DMS153 (cell line): ENCODE measurements at places on chromosomes 1 and 21.
A peak's percentile ranks its signal among the peaks of the same experiment; 100 is the strongest.

DNA sequence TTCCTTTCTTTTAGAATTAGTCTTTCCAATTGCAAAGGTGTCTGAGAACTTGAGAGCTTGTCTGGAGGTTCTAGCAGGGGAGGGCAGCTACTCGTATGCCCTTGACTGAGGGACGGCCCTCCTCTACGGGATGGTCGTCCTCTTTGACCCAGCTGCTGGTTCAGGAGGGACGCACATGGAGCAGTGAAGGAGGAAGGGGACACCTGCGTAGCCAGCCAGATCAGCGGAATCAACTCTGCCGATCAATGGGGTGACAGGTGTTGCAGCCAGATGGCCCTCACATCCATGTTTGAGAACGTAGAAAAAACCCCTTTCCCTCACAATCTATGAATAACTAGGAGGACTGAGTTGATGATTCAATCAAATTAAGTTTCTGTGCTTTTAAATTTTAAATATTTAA lies 15.7 kb upstream of the A3GALT2 start:
- DNase-seq: no peak

GRCh38 chr1:169723763-169724162 lies 10.1 kb downstream of the SELE start:
- no peak for DNase-seq

- no peak for DNase-seq
Observed at GRCh38 chr1:43622901-43623780, 26.8 kb upstream of the KDM4A start.

- DNase-seq: no peak
Observed at GRCh38 chr21:43866659-43867331, 1.8 kb downstream of the AGPAT3 start.

DNA sequence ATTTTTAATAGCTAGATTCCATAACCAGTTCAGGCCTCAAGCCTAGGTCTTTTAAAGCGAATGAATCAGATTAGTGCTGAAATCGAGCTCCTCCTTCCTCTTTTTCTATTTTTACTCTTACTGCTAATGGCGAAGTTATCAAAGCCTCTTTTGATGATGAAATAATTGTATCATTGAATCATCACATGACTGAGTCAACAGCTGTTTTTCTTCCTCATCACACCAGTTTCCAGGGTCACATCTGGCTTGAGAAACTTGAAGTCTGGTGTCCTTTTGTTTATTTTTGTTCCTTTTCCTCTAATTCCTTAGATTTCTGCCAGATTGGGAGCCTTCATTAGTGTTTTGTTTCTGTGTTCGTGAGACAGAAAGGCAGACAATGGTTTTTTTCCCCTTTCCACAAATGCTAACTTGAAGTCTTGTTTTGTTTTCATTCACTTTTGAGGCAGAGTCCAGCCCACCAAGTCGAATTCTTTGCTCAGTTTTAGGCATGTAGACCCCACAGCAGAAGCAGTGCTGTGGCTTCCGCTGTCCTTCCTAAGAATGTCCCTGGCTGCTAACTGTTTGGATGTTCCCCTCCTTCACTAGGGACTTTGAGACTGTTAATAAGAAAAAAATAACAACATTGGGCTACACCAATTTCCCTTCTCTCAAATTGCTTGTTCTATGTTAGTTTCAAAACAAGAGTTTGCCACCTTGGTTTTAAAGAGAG lies 51.9 kb upstream of the FMOD start:
- no peak for DNase-seq

DNA sequence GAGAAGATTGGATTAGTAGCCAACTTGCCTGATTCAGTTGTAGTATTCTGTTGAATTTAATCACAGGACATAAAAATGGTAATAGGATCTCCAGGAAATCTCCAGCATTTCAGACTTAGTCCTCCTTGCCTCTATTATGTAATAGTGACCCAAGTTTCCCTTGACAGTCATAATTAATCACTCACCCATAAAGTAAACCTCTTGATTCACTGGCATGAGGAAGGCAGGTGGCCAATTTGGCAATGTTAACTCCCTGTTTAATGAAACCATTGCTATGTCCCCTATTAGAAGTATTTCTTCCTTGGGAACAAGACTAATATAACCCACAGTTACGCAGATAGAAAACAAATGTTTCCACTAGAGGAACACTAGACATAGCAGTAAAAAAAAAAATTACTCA lies 604.8 kb upstream of the CXADR start:
- peak; percentile 32 for DNase-seq

DNA sequence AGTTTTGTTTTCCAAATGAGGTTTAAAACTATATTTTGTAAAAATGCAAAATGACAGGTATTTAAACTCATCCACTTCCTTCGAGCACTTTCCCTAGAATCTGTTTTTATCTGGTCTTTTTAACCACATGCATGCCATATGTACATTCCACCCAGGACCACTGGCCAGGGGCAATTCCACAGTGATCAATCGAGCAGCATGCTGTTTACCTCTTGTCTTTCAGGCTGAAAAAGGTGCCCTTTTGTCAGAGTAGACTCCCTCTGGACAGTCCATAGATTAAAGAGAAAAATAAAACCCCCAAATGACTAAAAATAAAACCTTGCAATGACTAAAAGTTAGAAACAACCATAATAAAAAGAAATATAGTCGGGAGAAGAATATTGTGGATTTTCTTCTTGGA lies 313.3 kb downstream of the LMO4 start:
- no peak for DNase-seq

GRCh38 chr1:162676087-162676486 lies 43.8 kb downstream of the DDR2 start:
- no peak for DNase-seq

DNA sequence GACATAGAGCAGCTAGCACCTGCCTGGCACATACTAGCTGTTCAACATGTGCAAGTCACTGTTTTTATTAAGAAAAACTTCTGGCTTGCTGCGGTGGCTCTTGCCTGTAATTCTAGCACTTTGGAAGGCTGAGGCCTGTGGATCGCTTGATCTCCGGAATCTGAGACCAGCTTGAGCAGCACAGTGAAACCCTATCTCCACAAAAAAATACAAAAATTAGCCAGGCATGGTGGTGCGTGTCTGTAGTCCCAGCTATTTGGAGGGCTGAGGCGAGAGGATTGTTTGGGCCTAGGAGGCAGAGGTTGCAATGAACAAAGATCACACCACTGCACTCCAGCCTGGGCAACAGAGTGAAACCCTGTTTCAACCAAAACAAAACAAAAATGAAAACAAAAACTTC lies 27.7 kb upstream of the C8B start:
- DNase-seq: no peak

DNA sequence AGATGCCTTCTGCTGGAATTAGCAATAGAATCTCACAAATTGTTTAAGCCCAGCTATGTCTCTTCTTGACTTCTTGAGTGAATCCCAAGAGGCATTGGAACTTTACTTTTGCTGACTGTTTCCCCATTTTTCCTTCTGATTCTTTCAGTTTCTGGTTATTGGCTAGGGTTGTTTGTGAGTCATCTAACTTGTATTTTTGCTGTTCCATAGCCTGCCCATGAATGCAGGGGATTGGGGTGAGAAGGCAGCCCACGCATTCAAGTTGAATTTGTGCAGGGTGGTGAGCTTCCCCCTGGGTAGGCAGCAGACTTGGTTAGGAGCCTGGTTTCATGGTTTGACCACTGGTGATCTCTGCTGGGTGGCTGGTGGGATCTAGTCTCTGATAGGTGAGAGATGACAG lies 10.4 kb upstream of the KLF17 start:
- no peak for DNase-seq

- no peak for DNase-seq
Observed at GRCh38 chr1:34924759-34925555, 4.5 kb downstream of the DLGAP3 start.

- DNase-seq: peak; percentile 27
Observed at GRCh38 chr1:85048296-85049064, at the start of gene MCOLN3. Gene MCOLN3, minus strand, starts transcription at chr1:85048500. Its CDS starts 3,140 bp downstream, at chr1:85045360.

GRCh38 chr21:36113647-36114428 lies 21.0 kb upstream of the CBR3 start:
- DNase-seq: peak; percentile 75

GRCh38 chr1:212452323-212453155 lies 19.8 kb downstream of the NENF start:
- DNase-seq: no peak

DNA sequence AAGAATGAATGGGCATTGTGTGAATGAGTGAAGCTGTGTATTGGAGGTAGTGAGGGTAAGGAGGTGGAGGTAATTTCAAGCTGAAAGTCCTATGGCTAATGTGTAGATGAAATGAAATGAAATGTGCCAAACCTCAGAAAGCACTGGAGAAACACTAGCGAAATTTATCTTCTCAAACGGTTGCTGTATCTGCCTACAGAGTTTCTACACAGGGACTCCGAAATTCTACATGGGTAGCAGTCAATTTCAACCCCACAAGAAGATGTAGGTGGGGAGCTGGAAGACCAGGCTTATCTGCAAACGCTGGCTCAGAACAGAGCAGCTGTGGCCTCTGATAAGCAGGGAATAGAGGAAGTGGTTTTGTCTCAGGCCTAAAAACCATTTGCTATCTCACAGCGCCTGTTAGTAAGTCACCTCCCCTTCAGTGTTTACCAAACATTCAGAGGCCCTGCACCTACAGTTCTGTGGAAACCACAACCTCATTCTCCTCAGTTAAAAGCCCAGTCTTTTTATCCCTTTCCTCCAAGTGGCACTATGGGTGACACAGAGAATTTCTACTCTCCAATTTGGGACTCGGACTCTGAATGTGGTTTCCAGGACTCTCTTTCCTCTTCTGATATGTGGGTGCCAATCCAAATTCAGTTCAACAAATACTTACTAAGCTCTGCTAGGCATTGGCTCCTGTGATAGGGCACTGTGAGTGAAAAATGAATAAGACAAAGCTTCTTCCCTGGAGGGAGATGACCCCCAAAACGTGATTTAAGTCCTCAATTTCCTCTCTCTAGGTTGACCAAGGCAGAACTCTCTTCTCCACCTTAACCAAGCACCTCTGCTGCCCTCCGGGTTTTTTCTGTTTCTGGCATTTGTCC lies 17.2 kb upstream of the SLAMF6 start:
- DNase-seq: peak; percentile 73

DNA sequence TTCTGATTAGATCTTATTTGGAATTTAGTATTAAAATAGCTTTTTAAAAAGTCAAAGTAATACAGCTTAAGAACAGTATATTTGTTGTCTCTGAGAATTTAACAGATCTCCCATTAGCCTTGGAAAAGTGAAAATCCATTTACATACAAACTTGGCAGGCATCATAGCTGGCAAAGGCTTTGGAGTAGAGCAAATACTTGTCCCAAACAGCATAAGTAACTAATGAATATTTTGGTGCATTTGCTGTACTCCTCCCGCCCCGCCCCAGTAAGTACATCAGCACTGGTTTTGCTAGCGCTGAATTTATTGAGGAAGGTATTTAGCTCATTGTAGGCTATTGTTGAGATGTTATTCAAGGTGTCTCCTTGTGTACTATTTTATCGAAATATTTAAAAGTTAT lies 417.7 kb upstream of the KAZN start:
- no peak for DNase-seq

GRCh38 chr1:171254859-171255258 lies 6.6 kb downstream of the FMO1 start:
- DNase-seq: no peak

DNA sequence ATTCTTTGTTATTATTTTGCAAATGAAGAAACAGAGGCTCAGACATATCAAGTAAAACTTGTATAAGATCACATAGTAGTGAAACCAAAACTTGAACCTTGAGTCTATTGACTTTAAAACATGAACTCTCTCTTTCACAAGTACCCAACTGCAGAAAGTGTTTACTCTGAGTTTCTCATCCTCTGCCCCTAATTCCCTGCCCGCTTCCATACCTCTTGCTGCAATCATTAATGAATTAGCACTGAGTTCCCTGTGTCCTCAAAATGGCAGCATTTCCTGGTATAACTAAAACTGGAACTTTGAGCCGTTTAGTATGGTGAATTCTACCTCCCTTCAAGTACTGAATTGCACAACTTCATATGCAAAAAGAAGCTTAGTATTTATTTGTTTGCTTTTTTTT lies 147.7 kb upstream of the DNAH14 start:
- no peak for DNase-seq

GRCh38 chr1:61358770-61359455 lies 276.6 kb downstream of the NFIA start:
- DNase-seq: no peak

DNA sequence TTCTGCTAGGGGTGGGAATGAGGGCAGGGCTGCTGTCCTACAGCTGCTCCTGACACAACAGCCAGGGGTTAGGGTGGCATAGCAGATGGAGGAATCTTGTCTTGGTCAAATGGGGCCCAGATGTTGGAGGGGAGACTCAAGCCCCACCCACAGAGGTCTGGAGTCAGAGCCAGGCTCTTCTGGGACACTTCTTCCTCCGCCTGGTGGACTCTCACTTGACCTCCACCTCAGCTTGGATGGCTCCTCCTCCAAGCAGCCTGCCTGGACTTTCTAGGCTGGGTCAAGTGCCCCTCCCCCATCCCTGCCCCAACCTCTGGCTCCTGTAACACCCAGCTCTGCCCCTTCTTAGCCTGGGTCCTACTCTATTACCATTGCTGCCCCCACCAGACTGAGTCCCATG lies 35.5 kb downstream of the EPHA2 start:
- no peak for DNase-seq

DNA sequence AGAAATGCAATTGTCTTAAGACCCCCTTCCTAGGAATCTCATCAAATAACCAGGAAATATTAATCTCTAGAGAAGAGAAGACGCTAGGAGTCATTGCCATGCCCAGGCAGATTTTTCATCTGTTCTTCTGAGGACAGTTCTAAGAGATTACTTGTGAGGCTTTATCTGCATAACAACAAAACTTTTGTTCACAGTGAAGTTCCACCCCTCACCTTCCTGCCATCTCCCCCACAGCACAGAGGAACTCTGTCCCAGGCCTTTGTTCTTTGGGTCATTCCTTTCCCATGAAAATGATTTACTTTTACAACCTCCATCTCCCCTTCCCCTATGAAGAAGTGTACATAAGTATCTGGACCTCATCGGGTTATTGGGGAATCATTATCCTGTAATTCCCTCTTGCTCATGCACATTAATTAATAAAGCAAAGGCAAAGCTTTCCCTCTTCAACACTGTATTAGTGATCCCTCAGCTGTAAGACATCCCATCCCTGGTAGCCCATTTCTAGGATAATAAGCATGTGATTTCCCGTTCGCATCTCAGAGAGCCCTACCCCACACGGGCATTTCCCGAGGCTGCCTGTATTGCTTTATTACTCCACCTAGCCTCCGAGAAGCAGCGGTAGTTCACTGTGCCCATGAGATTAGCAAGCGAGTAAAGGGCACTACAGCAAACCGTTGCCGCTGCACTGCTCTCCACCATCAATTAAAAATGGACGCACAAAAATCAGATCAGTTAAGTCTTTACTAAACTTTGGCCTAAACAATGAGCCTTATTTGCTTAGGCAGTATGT lies 384.4 kb upstream of the CAMK1G start:
- no peak for DNase-seq

DNA sequence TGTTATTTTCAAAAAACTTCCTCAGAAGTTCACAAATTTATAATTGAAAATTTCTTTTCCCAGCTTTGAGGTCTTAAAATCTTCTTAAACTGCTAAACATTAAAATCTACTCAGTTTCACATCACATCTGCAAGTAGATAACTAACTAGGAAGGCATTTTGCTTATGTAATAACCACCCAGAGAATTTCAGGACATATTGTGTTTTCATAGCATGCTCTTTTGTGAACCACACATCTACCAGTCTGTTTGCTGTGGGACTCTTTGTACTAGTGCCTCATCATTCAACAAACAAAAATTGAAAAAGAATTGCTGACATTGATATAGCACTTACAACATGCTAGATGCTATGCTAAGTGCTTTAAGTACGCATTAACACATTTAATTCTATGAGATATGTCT lies 31.6 kb upstream of the C1orf146 start:
- DNase-seq: no peak
